ENCODE measurements at places on chromosomes 5 and 9.

DNA sequence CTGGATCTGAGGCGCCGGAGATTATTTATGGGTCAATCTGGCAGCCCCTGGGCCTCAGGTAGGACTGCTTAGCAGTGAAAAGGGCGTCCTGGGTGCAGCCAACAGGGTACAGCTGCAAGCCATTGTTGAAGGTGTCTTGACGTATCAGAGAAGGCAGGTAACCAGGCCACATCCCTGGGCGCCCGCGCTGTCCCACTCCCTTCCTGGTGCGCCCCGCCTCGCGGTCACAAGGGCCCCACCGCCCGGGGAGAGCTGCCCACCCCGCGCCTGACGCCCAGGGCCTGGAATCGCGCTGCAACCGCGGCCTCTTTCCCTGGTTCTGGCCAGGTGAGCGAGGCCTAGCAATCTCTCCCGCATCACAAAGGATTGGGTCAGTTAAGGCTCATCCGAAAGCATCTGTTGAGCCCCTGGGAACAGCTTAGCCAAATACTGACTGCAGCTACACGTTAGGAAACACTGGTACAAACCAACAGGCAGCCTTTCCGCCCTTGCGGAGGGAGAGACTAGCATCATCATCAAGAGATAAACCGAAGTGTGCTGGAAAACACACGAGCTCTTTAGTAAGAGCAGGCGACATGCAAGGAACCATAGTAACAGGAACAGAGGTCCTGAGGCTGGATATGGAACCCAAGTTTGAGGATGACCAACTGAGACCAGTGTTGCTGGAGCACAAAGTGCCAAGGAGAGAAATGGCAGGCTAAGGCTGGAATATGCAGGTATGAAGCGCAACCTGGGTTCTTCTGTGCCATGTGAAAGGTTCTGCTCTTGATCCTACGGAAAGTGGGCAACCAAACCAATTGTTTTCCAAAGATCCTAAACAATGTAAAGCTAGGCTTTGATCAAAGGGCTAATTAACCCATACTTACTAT lies 3.6 kb downstream of the RPS23 start:
- no peak for DNase-seq

GRCh38 chr5:18959535-18959934 lies 1028.5 kb downstream of the CDH18 start:
- no peak for DNase-seq

GRCh38 chr9:33287087-33287490 lies 3.2 kb upstream of the NFX1 start:
- no peak for DNase-seq

GRCh38 chr9:74770508-74771261 lies 117.0 kb downstream of the TRPM6 start:
- DNase-seq, result no peak

GRCh38 chr9:21804331-21804730 lies 1.9 kb downstream of the MTAP start:
- DNase-seq, result no peak

GRCh38 chr5:158164296-158165047 lies 305.5 kb upstream of the CLINT1 start:
- DNase-seq, result no peak

GRCh38 chr9:125821078-125821477 lies 73.9 kb downstream of the PBX3 start:
- no peak for DNase-seq

DNA sequence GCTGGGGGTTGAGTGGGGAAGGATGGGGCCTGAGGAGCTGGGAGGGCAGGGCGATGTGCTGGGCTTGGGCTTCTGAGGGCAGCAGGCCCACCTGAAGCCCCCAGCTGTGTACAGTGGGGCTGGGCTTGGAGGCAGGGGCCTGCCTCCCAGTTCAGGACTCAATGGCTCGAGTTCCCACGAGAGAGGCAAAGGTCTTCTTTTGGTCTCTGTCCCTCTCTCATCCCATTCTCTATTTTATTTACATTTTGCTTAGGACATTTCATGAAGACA lies 180.6 kb downstream of the MACROH2A1 start:
- no peak for DNase-seq

DNA sequence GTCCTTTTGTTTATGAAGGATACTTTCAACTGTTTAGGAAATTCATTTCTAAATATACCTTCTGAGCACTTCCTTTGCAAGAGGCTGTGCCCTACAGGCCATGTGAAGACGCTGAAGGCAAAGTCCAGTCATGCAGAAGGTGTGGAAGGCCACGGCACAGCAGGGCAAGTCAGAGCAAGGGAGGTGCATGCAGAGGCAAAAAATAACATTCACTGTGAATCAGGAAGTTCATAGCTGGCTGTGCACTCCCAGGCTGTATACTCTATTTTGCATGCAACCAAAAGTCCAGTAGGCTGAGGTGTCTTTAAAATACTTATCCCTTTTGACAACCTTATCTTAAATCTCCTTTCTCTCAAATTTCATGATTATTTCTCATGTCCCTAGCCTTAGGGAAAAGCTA lies 50.3 kb downstream of the GNAQ start:
- no peak for DNase-seq

GRCh38 chr9:126222363-126222834 lies 104.2 kb upstream of the MVB12B start:
- DNase-seq, result no peak

- no peak for DNase-seq
Measured at GRCh38 chr9:84294241-84294950, 46.2 kb downstream of the SLC28A3 start.

DNA sequence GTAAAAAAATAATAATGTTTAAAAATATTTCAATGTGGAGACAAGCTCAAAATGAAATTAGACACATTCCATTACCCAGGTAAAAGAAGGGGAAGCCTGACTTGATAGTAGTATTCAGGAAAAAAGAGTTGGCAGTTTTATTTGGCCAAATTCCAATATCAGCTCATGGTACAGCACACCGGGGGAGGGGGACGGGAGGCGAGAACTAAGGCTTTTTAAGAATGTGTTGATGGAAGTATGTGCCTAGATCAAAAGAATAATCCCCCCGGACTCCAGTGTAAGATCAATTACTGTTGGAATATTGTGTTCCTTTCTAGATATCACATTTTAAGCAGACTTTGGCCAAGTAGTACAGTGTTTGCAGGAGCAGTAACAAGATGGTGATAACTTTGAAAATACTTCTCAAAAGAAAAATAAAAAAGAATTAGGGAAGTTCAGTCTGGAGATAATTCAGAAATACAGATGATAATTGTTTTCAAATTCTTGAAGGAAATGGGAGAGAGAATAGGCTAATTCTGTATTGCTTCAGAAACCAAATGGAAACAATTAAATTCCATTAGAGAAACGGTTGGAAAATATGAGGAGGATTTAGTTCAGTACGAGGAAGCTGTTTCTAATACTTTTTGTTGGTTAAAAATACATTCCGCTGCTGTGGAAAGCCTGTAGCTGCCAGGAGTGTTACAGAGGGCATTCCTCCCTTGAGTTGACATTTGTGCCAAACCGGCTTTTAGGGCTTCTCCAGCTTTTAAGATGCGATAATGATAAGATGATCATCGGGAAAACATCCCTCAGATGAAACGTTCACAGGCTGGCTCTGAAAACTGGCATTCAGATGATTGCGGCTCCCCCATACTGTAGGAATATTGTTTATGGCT lies 98.1 kb upstream of the ERBIN start:
- no peak for DNase-seq

- DNase-seq, result no peak
Measured at GRCh38 chr5:133761632-133762031, 149.3 kb upstream of the FSTL4 start.

DNA sequence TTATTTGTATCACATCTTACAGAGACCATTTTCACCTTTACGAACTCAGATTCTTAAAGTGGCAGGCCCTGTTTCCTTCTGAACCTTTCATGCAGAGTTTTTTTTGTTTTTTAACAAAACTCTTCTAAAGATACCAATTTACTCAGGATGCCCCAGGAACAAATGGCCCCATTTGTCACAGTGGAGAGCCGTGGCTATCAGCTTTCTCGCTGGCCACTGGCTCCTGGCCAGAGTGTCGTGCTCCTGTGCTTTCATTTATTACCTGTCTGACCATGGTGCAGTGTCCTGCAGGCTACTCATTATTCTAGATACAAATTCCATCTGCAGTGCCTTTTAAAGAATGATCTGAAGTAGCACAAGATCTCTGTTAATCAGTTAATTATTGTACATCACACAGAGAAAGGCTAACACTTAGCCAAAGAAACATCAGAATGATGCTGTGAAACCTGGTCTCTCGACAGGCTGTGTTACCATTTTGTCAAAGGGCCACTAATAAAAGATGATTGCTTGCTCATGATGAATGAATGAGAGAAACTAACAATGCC lies 27.8 kb downstream of the ADRA1B start:
- DNase-seq, result no peak
